ENCODE measurements at places on chromosomes 6 and 20.
A peak's percentile ranks its signal among the peaks of the same experiment; 100 is the strongest.

DNA sequence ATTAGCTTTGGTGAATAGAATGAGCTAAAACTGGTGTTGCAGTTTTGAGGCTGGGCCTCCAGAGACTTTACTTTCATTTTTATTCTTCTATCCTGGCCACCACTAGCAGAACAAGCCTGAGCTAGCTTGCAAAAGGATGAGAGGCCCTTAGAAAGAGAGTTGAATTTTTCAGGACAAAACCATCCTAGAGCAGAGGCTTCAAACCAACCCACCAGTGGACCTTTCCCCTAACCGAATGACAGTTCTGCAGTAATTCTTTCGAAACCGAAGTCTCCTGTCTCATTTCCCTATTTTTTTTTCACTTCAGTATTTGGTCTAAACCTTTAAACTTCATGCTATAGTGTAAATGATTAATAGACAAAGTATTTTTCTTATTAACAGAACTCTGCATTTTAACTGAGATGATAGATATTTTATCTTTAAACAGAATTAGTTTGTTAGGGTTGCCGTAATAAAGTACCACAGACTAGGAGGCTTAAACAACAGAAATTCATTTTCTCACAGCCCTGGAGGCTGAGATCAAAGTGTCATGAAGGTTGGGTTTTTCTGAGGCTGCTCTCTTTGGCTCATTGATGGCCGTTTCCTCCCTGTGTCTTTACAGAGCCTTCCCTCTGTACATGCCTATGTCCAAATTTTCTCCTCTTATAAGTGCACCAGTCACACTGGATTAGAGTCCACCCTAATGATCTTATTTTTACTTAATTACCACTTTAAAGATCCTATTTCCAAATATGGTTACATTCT, 80.6 kb upstream of the PAK5 start:
- DNase-seq, result no peak

GRCh38 chr6:106752641-106753040, 123.3 kb downstream of the QRSL1 start:
- DNase-seq, result no peak

- DNase-seq, result peak; percentile 54
Measured at GRCh38 chr20:53077373-53078205, 105.4 kb downstream of the TSHZ2 start.

DNA sequence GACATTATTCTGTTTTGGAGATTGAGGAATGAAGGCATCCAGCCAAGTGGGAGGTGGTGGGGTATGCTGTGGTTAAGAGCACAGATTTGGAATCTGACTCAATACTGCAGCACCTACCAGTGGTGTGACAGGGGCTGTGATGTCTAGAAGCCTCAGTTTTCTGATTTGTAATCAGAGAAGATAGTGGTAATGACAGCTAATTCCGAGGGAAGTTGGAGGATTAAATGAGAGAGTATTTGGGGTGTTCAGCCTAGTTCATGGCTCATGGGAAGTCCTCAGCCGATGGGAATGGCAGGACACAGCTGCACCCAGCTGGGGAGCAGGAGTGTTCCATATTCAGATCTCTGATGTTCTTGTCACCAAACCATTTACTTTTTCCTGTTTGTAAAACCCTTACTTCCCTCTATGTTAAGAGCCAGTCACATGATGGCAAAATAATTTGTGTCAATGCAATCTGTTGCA, 9.3 kb downstream of the SLC9A8 start:
- peak; percentile 51 for DNase-seq

GRCh38 chr6:18350271-18350670, 36.9 kb upstream of the RNF144B start:
- no peak for DNase-seq

DNA sequence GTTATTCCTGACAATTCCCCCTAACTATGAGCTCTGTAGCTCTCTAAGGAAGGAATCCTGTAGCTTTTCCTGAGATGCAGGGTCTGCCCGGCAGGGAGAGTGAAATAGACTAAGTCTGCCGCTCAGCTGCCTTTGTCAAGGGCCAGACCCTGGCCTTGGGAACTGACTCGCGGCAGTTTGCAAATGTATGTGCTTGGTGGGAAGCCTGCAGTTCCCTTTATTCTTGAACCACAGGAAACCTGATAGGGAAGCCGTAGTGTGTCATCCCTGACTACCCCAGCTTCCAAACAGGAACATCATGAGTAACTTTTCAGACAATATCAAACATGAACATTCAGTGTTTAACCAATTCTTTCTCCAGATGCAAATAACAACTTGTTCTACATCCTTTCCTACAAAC, 78.7 kb upstream of the IFNGR1 start:
- no peak for DNase-seq

DNA sequence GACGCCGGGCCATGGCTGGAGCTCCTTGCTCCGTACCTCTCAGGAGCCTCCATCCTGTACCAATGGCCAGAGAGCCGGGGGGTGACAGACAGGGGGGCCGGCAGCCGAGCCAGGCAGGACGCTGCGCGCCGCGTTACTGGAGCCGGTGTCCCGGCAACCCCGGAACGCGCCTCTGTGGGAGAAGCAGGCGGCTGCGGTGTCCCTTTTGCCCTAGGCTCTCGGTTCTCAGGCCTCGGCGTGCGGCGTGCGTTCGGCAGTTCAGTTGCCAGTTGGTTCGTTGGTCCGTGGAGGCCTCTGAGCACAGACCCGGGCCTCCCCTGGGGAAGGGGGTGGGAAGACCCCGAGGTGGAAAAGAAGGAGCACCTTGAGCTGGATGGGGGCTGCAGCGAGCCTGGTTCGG, at the start of gene SPATS1:
SPATS1 (plus strand) TSS at position 162 of the 400 bp plus-strand sequence. CDS start 446 bp downstream, outside the sequence.
- no peak for DNase-seq

DNA sequence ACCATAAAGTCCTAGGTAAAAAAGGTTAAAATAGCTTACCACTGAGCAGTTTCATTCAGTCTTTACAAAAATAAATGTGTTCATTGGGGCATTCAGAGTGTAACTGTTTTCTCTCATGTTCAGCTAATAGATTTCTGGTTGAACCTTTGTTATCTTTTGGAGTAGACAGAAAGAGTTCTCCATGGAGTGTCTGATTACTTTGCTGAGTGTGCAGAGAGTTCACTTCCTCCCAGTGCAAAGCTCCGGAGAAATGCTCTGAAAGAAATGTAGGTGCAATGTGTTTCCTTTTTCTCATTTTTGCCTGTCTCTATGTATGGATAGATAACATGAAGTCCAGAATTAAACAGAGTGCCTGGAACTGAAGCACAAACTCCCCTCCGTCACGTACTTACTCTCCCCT, 52.6 kb downstream of the JAG1 start:
- no peak for DNase-seq

GRCh38 chr20:50136822-50137599, 16.5 kb downstream of the PEDS1 start:
- no peak for DNase-seq

- DNase-seq, result peak; percentile 92
Measured at GRCh38 chr6:17417817-17418216, 24.4 kb downstream of the CAP2 start.

DNA sequence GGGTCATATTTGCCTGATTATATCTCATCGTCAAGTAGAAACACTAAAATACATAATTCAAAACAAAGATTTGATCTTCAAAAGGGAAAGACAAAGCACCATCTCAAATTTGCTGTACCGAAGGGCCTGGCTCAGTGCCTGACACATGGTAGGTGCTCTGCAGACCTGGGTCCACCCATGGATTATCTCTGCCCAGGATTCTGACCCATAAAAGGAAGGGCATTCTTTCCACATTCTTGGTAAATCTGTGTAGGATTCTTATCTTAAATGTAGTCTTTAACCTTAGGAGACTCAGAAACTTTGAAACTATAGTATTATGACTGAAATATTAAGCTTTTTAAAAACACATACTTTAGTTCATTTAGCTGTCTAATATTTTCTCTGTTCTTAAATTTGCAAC, 274.1 kb upstream of the FLRT3 start:
- DNase-seq, result no peak

DNA sequence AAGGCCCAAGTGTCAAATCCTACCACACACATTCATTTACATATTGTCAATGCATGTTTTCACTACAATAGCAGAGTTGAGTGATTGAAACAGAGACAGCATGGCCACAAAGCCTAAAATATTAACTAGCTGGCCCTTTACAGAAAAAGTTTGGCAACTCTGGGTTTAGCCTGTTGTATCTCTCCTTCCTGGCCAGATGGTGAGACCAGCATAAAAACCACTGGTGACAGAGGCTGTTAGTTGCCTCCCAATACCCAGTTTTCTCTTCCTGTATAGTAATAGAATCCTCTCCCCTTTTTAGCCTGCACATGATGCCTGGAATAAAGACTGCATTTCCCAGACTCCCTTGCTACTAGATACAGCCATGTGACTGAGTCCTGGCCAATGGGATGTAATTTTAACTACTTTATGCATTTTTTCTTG, 100.0 kb upstream of the TAB2 start:
- DNase-seq, result no peak

DNA sequence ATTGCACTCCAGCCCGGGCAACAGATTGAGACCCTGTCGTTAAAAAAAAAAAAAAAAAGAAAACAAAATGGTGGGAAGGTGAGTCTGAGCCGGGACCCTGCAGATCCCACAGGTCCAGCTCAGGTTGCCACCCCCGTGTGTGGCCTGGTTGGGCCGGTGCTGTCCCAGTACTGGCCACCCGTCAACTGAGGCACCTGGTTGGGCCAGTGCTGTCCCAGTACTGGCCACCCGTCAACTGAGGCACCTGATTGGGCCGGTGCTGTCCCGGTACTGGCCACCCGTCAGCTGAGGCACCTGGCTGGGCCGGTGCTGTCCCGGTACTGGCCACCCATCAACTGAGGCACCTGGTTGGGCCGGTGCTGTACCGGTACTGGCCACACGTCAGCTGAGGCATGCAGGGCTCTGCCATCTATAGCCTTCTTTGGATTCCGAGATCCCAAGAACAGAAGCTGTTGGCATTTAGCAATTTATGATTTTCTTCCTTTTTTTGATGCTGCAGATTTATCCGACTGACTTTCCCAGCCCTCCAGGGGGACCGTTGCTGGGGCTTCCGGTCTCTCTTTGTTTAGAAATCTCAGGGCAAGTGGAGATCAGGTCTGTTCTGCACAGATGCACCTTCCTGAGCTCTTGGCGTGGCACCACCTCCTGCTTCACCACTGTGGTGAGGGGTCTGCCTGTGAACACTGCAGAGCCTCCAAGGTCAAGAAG, 113.8 kb downstream of the SYCP2 start:
- no peak for DNase-seq

GRCh38 chr20:6851136-6851535, 83.7 kb downstream of the BMP2 start:
- no peak for DNase-seq

DNA sequence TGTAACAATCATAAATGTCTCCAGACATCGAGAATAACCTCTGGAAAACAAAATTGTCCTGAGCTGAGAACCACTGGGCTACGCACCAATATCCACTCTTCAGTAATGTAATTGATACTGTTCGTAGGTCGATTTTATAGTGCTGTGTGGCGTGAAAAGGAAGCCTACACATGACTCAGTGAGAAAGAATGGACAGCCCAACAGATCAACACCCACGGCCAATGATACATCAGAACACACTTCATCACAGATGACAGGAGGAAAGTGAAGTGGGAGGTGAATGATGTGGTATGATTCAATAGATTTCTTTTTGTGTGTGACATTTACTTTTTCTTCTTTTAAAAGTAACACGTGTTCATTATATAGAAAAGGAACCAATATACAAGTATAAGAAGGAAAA, 93.5 kb downstream of the RPS12 start:
- DNase-seq, result peak; percentile 52

GRCh38 chr6:120935908-120936307, 398.4 kb downstream of the TBC1D32 start:
- DNase-seq, result no peak

DNA sequence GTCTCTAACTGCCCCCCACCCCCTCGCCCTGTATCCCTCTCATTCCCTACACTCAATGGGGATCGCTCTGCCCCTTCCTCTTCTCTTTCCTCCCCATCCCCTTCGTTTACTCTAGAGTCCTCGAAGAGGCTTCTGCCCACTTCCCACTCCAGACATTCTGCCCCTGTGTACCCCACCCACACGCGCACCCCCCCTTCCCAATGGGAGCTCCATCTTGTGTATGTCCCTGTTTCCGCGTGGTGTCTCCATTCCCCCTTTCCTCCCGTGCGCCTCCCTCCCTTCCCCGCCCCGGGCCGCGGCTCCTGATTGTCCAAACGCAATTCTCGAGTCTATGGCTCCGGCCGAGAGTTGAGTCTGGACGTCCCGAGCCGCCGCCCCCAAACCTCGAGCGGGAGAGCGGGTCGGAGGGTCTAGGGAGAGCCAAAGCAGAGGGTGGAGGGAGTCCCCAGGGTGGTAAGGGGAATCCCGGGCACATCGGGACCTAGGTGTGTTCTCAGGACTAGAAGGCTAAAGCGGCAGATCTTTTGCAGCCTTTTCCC, 679 bp upstream of the RING1 start:
- no peak for DNase-seq

DNA sequence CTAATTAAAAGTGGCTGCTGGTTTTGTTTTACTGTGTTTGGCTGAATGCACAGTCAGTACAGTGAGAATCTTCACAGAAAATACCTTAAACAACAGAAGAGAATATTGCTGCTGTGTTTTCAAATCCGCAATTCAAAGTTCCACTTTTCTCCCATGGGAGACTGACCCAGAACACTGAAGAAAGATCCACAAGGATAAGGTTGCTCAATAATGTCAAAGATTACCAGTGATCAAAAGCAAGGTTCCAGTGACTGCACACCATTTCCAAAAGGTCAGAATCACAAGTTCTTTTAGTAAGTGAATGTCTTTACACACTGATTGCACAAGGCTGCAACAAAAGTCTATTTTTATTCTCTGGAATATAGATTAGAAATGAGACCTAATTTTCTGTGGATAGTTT, 82.3 kb downstream of the EPHA7 start:
- DNase-seq, result no peak

DNA sequence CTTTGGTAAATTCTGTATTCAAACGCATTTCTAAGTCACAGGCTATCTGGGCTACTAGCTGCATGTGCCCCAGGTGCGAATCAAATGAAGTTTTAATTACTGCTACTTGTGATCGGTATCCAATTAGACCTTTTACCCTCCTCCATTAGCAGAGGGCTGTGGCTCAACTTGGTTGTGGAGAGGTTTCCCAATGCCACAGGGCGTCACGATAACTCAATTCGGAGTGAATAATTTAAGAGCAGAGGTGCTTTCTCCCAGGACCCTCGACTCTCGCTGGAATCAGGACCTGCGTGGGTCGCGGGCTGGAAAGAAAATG, 640 bp downstream of the SAYSD1 start:
- DNase-seq, result no peak

DNA sequence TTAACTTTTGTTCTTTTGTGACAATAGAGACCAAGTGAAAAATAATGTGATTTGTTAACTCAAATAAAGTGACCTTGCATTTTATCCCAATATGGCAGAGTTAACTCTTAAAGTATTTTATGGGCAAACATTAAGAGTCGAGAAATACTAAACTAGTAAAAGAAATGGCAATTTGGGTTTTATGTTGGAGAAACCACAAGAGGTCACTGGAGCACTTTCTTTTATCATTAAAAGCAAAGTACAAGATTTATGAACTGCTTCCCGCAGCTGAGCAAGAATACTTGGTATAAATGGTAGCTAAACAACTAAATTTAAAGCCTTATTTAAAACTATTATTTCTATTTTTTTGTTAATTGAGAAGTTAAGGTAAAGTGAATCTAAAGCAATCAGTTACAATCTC, 33.5 kb upstream of the MCM9 start:
- DNase-seq, result no peak
